Activated CD4-positive, alpha-beta T cell treated with anti-CD3 and anti-CD28 coated beads for 24 hours (primary cell): ENCODE measurements at places on chromosomes 5 and 9.

DNA sequence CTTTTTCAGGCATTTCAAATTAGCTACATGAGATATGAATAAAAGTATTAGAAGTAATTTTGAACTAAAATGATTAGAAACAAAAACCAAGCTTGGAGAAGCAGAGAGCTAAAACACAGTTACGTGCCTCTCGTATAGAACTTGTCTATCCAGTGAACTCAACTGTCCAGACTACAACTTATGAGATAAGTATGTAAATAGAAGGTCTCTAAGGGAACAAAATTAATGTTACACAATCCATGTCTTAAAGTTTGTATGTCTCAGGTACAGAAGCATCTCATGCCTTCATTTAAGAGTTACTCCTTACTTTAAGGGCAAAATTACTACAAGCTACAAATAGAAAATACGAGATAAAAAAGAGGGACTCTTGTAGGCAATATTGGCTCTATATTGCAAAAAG lies 316.8 kb downstream of the CETN3 start:
- no peak for DNase-seq

DNA sequence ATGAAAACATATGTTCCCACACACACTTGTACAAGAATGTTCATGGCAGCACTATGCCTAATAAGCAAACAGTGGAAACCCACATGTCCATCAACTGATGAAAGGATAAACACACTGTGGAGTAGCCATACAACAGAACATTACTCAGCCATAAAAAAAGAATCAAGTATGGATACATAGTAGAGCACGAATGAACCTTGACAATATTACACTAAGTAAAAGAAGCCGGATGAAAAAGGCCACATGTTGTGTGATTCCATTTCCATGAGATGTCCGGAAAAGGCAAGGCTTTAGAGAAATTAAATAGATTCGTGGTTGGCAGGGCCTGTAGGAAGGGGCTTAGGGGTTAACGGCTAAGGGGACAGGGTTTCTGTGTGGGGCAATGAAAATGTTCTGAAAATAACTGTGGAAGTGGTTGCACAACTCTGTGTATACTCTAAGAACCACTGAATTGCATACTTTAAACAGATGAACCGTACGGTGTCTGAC lies 51.4 kb downstream of the COL23A1 start:
- no peak for DNase-seq

- DNase-seq: no peak
These were observed 45.9 kb upstream of the ANKRD31 start for GRCh38 chr5:75282581-75282980.

- DNase-seq: no peak
These were observed 109.8 kb downstream of the DENND1A start for GRCh38 chr9:123820139-123820538.

GRCh38 chr5:113984928-113985327 lies 376.9 kb upstream of the KCNN2 start:
- DNase-seq: no peak

DNA sequence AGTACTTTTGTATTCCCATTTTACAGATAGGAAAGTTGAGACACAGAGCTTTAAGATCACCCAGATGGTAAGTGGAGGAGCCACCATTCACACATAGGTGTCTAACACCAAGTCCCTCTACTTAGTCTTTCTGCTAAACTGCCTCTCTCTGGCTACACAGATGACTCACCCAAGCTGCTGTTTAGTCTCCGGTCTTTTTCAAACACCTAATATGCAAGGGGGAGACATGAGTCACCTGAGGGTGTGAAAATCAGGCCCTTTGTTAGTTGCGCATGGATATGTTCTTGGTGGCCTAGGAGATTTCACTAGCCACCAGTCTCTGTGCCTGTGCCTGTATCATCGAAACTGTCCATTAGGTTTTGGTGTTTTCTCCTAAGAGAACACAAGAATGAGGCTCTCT lies 117.8 kb downstream of the MAST4 start:
- no peak for DNase-seq

- no peak for DNase-seq
These were observed 37.0 kb downstream of the DMRTA1 start for GRCh38 chr9:22483528-22484070.

GRCh38 chr9:121196389-121196788 lies 5.3 kb downstream of the RAB14 start:
- no peak for DNase-seq
